RWPE2 (cell line): ENCODE measurements at places on chromosomes 11 and 22.

DNA sequence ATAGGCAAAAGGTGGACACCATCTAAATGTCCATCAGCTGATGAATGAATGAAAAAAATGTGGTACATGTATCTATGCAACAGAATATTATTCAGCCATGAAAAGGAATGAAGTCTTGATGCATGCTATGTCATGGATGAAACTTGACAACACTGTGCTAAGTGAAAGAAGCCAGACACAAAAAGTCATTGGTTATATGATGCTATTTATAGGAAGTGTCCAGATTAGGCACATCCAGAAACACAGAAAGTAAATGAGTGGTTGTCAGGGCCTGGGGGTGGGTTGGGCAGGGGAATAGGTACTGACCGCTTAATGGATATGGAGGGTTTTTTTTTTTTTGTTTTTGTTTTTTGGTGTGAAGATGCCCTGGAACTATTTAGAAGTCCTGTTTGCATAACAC is 21.7 kb upstream of the MN1 start:
- no peaks in the 10 kb centered on the region for H3K36me3 ChIP-seq
- H3K4me1 ChIP-seq: no peaks in the 10 kb centered on the region
- no peaks in the 10 kb centered on the region for H3K27me3 ChIP-seq
- no peak overlapping the region for H3K4me3 ChIP-seq
- no peak overlapping the region for H3K27ac ChIP-seq

DNA sequence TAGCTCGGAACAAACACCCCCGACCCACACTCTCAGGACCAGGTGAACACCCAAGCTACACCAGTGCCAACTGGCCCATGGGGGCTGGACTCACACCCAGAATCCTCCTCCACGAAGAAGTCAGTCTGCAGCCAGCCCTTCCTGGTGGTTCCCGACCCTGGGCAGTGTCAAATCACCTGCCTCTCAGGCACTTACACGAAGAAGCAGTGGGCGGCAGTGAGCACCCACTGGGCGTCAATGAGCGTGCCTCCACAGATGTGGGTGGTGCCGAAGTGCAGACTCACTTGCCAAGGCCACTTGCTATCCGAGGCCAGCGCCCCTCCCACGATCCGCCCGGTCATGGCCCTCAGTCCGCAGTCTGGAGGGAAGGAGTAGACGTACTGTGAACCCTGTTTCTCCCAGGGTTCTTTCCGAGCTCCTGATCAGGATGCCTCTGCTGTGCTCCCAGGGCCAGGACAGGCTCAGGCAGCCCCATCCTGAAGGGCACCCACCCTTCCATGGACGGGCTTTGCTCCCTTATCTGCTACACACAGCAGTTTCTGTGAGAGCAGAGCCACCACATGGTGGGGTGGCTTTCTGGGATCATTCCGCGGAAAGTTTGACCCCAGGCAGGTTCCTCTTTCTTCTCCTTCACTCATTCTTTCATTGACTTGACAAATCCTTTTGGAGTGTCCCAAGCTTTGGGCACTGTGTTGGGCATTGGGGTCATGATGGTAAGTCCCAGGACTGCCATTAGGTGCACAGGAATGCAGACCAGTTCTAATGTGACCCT is 19.4 kb downstream of the TMPRSS13 start:
- H3K27me3 ChIP-seq: no peaks in the 10 kb centered on the region
- no peak overlapping the region for H3K4me3 ChIP-seq
- H3K27ac ChIP-seq: no peak overlapping the region
- peaks cover 9% of the 10 kb centered on the region for H3K4me1 ChIP-seq
- H3K36me3 ChIP-seq: no peaks in the 10 kb centered on the region
- DNase-seq: peak; percentile 50

DNA sequence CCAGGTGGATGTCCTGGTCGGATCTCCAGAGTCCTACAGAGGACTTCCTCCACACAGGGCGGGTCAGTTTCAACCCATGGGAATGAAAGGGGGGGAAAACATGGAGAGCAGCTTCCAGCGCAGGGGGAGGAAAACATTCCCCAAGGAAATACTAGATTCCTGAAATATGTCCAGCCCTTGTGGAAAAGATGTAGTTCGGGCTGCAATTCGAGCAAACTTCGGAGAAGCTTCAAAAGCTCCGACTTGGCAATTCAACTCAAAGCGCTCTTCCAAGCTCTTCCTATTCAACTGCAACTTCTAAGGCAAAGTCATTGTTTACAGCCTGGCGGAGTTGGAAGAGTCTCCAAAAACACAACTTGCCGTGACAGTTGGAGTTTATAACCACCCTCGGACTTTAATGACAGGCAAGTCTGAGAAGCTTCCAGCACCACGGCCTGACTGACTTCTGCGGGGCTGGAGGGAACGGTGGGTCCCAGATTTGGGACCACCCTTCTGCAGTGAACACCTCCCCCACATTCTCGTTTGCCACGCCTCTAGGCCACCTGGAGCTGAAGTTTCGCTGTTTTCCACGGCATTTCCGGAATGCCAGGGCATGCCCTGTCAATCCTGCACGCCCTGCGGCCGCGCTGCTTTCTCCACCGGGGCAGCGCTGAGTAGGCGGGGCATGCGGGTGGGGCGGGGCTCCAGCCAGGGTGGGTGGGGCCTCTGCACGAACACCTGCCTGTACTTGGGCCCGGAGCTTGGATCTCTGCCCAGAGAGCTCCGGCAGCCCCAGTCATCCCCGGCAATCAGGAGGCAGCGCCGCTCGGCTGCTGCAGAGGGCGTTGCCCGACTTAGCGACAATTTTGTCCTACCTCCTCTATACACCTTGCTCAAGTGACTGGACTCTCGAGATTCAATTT is 49.0 kb upstream of the BIRC3 start:
- peak overlapping the region; percentile 21 for H3K4me3 ChIP-seq
- peak overlapping the region; percentile 95 for H3K27ac ChIP-seq

DNA sequence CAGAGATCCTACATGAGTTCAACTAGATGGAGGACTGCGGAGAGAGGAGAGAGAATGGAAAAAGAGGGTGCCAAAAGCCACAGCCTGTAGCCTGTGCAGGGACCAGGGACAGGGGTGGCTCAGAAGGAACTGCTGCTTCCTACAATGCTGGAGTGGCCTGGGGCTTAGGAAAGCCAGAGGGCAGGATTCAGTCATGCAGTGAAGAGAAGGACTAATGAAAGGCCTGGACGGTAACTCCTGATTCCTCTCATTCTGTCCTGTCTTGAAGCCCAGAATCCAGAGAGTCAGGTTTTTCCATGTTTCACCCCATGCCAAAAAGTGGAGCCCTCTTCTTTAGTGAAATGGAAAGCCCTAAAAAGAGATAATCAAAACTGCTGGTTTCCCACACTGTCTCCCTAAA is 48.4 kb upstream of the INCENP start:
- no peak overlapping the region for H3K27ac ChIP-seq
- H3K27me3 ChIP-seq: no peaks in the 10 kb centered on the region
- no peaks in the 10 kb centered on the region for H3K36me3 ChIP-seq
- no peaks in the 10 kb centered on the region for H3K4me1 ChIP-seq
- no peak overlapping the region for H3K4me3 ChIP-seq
- no peak for DNase-seq

DNA sequence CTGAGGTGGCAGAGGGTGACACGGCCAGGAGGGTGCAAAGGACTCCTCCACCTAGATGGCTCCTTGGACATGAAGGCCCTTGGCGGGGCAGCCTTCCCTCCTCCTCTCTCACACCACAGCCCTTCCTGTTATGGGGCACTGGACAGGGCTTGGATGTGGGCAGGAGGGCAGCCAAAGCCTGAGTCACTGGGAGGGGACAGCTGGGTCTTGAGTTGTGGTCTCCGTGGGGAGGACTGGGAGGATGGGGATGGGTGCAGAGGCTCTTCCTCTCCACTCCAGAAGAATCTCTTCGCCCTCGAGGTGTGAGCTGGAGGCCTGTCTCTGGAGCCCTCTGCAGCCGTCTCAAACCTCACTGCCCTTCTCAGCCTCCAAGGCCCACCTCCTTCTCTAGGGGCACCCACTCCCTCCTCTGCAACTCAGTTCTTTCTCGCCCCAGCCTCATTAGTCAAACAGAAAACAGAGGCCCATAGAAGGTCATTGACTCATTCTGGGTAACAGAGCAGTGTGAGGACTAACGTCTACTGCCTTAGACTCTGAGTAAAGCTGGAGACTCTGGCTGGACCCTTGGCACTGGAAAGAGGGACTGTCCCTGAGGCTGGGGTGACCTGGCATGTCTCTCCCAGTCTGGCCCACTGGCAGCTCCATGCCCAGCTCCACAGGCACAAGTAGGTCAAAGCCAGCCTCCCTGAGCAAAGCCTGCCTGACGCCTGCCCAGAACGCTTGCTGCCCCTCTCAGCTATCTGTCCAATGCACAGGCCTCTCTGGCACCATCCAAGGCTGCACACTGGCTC is 47.5 kb upstream of the CDON start:
- DNase-seq: no peak
- no peak overlapping the region for H3K27ac ChIP-seq
- no peaks in the 10 kb centered on the region for H3K27me3 ChIP-seq
- no peak overlapping the region for H3K4me3 ChIP-seq
- H3K4me1 ChIP-seq: peaks cover 6% of the 10 kb centered on the region

- H3K27ac ChIP-seq: no peak overlapping the region
- peaks cover 55% of the 10 kb centered on the region for H3K36me3 ChIP-seq
- no peaks in the 10 kb centered on the region for H3K27me3 ChIP-seq
- no peak overlapping the region for H3K4me3 ChIP-seq
Measured at GRCh38 chr11:63906585-63906984, 10.4 kb downstream of the RCOR2 start.

DNA sequence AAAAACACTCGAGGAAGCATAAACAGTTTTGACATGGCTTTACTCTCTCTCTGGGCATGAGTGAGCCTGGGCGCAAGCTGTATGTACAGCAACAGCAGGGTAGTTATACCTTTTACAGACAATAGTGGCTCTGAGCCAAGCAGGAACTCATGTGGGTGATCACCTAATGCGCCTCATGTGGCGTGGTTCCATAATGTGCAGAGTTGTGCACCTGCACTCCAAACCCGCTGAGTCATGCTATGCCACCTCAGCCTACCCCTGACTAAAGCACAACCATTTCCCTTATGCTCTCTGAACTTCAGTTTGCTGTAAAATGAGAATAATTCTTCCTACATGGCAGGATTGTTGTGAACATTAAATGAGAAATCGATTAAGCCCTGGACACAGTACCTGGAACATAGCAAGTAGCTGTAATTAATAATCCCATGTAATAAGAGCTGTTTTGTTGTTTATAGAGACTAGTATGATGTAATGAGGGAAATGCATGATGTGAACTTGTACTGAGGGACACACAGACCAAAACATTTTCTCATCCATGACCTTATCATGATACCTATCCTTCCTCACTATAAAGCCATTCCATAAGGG is 71.6 kb downstream of the CCDC34 start:
- H3K27me3 ChIP-seq: no peaks in the 10 kb centered on the region
- no peaks in the 10 kb centered on the region for H3K4me1 ChIP-seq
- DNase-seq: no peak
- H3K27ac ChIP-seq: no peak overlapping the region
- no peaks in the 10 kb centered on the region for H3K36me3 ChIP-seq

DNA sequence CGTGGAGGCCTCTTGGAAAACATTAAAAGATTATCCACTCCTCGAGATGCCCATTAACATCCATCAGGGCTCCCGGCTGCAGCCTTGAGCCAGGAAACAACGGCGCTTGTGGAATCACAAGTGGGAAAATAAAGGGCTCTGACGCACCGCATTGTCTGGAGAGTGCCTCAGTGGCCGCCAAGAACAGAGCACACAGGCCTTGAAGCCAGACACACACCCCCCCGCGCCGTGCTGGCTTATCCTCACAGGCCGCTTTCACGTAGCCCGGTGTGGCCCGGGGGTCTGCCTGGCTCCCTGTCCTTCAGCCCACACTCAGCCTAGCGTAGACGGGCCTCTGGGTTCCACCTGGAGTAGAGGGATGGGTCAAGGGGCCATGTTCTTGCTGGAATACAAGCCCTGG is 1020.5 kb downstream of the BRD1 start:
- H3K4me3 ChIP-seq: no peak overlapping the region
- no peaks in the 10 kb centered on the region for H3K27me3 ChIP-seq
- H3K36me3 ChIP-seq: no peaks in the 10 kb centered on the region
- DNase-seq: no peak
